ENCODE measurements at places on chromosomes 12 and 14.

DNA sequence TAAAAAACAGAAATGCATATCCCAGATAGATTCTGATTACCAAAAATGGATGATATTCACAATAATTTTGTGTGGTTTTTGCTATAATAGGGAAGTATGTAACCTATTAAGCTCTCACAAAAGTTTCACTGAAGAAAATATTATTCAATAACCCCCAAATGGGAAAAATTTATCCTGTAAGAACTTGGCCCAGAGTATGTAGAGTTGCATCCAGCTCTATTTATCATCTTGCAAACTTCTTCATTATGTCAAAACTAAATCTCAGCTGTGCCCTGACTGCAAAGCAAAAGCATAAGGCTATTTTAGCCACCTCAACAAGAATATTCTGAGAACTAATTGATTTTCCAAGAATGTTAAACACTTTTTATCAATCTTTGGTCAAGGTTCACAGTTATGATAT lies 199.2 kb downstream of the PAX9 start:
- no peak for DNase-seq

DNA sequence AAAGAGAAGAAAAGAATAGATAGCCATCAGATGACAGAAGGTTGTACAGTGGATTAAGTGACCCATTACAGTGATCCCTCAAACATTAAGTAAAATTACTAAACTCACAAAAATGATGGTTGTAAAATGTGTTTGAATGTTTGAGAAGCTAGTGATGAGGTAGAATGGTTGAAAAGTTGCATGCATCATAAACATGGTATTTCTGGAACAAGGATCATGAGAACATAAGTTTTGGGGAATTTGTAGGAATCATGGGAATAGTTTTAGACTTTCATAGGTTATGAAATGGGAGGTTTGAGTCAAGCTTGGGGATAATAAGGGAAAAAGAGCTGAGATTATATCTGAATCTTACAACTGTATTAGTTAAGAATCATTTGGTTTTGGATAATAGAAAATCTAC lies 34.1 kb upstream of the NEDD1 start:
- DNase-seq: no peak

- DNase-seq: no peak
Measured at GRCh38 chr12:45468751-45469615, 253.1 kb downstream of the ANO6 start.

DNA sequence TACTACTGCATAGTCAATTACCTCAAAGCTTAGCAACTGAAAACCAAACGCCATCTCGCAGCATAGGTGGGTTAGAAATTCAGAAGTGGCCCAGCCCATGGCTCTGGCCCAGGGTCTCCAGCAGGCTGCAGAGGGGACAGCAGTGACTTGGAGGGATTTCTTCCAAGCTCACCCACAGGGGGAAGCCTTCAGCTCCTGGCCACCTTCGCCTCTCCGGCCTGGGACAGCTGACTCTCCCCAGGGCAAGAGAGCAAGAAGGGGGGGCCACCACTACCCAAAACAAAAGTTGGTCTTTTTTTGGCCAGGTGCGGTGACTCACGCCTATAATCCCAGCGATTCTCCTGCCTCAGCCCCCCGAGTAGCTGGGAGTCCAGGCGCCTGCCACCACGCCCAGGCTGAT lies 32.2 kb upstream of the ANKRD9 start:
- DNase-seq: no peak

DNA sequence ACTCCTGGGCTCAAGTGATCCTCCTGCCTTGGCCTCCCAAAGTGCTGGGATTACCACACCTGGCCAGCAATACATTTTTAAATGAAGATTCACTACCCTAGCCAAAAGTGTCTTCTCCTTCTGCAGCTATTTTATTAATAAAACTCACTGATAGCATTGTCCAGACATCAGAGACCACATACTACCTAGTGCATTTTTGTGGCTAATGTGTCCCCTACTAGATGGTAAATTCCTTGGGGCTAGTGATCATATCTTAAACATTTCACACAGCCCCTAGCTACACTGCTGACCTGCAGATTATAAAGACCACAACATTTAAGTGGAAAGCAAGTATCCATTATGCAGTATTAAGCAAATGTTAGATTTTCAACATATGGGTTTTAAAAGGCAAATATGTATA lies 17.0 kb downstream of the DTD2 start:
- no peak for DNase-seq

- DNase-seq: no peak
Measured at GRCh38 chr12:125198652-125199051, 133.4 kb downstream of the AACS start.

DNA sequence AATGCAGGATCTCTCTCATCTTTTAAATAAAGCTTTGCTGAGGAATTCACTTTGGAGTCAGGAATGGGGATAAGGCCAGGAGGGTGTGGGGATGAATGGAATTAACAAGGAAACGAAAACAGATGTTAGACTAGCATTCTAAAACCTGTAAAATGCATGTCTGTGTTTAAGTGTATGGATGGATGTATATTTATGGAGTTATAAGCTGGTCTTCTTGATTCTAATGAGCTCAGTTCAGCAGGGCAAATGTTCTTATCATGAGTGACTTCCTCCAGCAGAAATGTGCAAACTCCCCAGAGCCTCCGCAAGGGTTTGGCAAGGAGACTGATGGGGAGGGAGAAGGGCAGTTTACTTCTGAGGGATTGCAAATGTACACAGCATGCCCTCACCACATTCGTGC lies 149.1 kb downstream of the NTF3 start:
- no peak for DNase-seq

DNA sequence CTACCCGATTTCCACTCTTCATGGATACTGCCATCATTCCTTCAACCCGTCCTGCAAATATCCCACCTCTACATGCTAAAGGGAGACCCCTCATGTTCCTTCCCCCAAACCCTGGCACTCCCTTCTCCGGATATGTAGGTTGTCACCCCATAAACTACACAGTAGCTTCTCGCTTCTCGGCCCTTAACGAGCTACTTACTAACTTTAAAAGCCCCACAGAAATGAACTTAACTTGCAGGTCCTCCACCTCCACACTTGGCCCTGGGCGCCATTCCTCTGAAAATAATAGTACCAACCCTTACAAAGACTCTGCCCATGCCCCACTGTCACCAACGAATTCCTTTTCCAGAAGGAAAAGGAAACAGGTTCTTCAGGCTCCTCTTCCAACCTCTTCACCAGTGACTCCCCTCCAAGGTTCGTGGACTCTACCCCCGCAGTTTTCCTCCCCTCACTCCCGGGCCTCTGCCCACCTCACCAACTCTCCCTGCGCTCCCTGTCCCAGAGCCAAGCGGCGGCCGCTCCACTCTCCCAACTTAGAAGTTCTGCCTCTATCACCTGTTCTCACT lies 1.2 kb downstream of the SPPL3 start:
- DNase-seq: no peak

DNA sequence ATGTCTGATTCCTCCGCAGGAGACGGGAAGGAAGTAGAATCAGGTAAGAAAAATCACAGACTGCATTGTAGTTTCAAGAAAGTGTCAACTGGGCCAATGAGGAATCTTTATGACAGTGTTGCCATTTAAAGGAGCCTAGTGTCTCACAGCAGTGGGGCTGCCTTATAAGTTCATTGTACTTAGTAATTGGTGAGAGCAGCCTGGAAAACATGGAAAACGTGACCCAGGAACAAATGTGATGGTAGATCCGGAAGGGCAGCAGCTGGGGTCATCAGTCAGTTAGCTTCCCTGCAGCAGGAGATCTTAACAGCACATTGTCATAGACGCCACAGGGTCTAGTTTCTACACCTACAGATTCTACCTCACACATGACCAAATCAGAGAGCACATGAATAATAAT lies 630.0 kb upstream of the LMO3 start:
- DNase-seq: no peak

DNA sequence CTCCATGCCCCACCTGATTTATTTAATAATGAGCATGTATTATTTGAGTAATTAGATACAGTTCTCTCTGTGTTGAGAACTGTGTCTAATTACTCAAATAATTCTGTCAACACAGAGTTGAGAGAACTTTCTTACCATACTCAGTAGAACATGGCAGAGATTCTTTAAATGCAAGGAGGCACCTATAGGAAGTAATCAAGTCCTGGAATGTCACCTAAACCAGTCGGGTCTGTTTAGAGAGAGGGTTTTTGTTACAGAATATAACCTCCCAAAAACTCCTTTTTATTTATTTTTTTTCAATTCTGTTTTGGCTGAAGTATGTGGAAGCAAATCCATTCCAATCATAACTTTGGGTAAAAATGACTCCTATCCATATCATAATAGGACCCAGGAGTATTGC lies 37.5 kb upstream of the CIT start:
- no peak for DNase-seq

- DNase-seq: no peak
Measured at GRCh38 chr14:22622255-22622654, 21.9 kb downstream of the OR6J1 start.

Data from neuronal stem cell (in vitro differentiated cells).